ENCODE measurements at places on chromosomes 6 and 20.

- peak; percentile 47 for DNase-seq
These were observed 13.6 kb upstream of the ZNF335 start for GRCh38 chr20:45985573-45985972.

DNA sequence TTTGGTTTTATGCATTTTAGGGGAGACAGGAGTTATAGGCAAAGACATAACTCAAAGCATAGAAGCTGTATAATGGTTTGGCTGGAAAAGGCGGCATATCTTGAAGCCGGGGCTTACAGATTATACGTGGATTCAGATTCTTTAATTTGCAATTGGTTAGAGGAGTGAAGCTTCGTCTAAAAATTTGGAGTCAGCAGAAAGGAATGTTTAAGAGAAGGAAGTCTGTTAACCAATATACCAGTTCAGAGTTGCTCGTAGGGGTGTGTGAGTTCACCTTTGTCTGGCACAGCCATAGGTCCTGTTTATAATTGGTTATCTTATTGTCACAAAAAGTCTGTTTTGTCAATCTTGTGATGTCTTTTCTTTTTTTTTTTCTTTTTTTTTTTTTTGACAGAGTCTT lies 8.9 kb downstream of the ARHGAP40 start:
- DNase-seq, result no peak

DNA sequence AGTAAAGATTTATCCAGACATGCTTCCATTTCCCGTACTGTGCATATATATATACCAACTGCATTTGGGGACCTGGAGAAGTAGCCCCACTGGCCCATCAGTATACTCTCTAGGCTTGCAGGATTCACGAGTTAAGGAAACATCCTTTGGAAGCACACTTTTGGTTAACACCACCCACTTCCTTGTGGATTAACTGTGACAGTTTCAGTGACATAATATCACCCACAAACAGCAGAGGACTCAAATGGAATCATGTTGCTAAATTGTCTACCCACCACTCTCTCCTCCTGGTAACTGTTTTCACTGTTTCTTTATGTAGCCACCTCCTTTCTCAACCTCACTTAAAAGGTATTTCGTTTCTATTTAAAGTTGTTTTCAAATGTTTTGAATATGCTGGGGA lies 55.0 kb downstream of the PROKR2 start:
- no peak for DNase-seq

DNA sequence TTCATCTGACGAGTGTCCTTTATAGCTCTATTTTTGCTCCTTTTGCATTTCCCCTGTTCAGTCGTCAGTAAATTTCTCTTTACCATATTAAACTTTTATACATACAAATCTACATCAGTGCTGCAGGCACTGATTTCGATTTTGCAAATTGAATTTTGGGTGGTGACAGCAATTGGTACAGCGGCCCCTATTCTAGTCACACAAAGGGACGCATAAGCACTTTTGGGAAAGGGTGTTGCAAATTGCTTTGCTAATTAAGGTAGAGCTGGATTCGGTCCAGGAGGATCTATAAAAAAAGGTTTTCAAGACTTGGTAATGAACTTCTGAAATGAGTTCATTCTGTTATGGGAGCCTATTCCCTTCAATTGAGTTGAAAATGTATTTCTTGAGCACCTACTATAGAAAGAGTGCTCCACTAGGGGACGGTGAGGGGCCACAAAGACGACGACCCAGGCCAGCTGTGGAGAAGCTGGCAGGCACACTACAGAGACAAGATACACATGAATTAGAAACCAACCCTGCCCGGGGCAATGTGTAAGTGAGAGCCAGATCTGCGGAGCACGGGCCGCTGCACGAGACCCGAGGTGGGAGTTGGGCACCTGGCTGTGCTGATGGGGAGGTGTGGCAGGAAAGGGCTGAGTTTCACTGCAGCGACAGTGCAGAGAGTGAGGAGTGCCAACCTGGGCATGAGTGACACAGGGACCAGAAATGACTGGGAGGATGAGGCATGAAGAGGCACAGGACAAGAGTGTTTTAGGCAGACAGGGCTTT lies 5.4 kb downstream of the UQCC2 start:
- DNase-seq, result no peak

DNA sequence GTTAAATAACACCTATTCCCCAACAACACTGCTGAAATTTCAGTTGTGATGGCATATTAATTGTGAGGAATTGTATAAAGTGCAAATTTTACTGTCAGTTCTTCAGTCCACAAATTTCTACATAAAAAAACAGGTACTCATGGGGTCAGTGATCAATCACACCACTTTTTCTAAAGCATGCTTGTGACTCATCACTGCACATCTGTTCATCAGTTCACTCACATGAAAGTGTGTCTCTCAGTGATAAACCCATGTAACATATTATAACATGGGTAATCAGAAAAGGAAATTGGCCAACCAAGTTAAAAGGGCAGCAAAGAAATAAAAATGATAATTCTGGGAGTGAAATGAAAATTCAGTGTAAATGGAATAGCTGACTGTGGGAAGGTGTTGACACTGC lies 234.7 kb upstream of the FKBP1C start:
- DNase-seq, result no peak

DNA sequence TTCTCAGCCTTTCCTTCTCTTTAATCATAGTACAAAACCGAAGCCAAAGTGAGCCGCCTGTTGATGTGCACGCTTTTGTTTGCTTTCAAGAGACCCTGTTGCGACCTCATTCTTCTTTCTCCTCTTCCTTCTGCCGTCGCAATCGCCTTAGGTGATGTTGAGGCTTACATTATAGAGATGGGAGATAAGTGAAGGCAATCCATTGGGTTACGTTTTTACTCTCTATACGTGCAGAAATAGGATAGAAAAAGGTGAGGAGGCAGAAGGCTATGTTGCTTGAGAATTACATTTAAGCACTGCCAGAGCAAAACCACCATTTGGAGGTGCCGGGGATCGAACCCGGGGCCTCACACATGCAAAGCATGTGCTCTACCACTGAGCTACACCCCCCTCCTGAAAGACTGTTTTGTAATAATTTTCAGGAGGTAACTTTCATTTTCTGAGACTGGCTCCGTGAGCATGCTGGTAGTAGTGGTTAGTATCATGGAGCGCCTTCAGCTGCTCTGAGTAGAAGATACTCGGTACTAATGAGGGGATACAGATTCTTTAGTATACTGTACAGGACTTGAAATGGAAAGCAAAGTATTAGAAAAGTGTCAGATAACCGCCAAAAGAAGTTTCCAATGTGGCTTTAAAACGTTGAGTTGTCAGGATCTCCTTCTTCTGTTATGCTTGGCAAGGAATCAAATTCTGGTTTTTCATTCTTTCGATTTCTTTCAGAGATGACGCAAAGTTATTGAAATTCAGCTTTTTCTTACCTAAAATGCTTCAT lies 165.6 kb downstream of the TRIM27 start:
- no peak for DNase-seq

GRCh38 chr20:58709703-58710039 lies 17.1 kb downstream of the NPEPL1 start:
- DNase-seq, result no peak

GRCh38 chr20:32585586-32586127 lies 524 bp upstream of the NOL4L start:
- no peak for DNase-seq

- no peak for DNase-seq
These were observed 19.6 kb downstream of the NTSR1 start for GRCh38 chr20:62728028-62728780.

Data from SK-N-DZ (cell line).